ENCODE measurements at places on chromosomes 5 and 9.

GRCh38 chr5:142356716-142357468 lies 32.1 kb upstream of the SPRY4 start:
- DNase-seq: peak; percentile 84

GRCh38 chr5:135129307-135129706 lies 95.3 kb upstream of the PITX1 start:
- no peak for DNase-seq

DNA sequence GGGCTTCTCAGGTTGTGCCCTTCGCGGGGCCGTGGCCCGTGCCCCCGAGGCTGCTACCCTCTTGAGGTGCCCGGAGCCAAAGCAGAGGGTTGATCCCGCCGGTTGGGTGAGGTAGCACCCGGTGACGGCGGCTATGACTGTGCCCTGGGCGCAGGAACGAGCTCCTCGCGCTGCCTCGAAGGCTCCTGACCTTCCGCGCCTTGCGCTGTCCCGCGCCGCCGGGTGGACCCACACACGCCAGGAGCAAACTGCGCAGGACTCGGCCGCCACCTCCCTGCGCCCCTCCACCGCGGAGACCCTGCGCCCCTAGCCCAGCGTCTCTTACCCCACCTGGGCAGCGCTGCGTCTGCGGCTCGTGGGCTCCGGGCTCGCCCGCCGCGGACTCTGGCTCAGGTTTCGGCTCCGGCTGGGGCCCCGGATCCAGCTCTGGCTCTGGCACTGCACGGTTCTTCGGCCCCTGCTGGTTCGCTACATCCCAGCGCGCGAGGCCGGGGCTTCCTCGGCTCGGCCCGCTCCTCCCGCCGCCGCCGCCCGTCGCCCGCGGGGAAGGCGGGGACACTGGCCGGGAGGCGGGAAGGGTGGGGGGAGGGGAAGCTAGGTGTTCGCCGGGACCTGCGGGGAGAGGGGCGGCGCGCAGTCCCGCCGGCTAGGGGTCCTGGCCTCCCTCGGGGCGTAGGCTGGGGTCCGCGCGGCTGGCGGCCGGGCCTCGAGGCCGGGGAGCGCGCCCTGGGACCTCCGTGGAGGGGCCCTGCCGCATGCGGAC lies 5.4 kb upstream of the PITX1 start:
- no peak for DNase-seq

GRCh38 chr9:82706786-82707185 lies 356.2 kb downstream of the RASEF start:
- no peak for DNase-seq

DNA sequence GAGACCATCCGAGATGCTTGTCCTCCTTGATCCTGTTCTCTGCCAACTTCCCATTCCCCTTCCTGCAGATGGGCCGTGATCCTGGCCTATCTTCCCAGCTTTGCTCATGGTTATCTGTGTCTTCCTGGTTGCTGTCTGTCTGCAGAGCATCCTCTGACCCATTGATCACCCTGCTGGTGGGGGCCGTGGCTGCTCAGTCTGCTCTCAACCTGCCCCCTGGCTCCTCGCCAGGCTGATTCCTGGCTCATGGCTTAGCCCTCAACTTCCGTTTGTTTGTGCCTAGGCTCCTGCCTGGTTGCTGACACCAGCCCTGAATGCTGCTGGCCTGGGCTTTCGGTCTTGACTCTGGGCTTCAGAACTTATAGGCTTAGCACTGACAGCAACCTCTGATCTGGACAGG lies 67.1 kb upstream of the SMIM15 start:
- DNase-seq: no peak

DNA sequence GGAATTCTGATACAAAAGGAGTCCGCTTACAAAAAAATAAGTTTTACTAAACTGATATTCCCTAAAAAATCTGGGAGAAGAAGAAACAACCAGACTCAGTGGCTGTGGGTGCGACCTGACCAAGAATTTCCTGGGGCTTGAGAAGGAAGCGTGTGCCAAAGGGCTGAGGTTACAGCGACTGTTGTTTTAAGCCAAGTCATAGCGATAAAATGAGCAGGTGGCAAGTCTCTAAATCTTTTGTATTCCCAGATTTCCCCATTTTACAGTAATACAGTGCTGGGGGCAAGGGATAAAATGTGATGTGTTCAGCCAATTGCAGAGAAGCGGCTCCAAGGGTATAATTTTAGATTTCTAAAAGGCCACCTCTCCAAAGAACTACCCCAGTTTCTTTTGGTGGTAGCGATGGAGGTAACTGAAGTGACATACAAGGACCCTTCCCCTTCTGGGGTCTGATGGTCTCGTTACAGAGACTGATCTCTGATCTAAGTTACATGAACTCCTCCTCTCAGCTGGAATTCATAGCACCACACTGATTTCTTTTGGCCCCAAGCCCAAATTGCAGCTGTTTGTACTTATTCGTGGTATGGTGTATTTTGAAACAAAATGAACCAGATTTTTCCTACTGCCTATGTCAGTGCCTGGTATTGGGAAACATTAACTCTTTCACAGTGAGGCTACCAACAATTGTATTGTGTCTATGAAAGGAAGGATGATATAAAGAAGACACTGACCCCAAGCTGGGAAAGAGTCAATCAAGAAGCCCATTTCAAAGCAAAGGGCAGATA lies 41.6 kb downstream of the LPAR1 start:
- no peak for DNase-seq

DNA sequence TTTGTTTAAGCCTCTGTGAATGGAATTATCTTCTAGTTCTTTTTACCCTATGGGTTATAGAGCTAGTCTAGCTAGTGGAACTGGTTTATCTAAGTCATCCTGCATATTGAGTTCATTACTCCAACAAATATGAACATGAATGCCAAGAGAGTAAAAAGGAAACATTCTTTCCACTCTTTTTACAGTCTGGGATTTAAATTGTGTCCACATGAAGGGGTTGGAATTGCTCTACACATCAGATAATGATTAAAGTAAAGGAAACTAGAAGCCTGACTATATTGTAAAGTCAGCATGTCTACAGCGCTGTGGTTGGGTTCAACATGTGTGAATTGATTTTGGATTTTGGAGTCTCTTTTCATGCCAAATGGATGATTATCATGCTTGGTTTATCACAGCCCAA lies 173.1 kb downstream of the CCDC171 start:
- DNase-seq: no peak

DNA sequence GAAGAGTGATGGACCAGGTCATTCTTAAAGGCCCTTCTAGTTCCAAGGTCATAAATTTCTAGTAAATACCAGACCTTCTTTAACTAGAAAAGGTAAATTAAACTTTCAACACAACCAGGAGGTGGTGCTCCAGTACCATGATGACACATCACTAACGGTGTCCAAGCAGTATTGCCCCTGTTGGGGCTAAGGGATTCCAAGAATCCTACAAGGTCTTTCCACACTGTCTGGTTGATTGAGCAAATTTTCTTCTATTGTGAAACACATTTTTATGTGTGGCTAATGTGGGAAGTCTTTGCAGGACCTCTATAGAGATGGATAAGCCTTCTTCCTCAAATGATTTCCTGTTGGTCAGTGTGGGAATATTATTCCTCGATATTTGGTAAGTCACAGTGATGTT lies 459.6 kb upstream of the PAPPA start:
- DNase-seq: no peak

DNA sequence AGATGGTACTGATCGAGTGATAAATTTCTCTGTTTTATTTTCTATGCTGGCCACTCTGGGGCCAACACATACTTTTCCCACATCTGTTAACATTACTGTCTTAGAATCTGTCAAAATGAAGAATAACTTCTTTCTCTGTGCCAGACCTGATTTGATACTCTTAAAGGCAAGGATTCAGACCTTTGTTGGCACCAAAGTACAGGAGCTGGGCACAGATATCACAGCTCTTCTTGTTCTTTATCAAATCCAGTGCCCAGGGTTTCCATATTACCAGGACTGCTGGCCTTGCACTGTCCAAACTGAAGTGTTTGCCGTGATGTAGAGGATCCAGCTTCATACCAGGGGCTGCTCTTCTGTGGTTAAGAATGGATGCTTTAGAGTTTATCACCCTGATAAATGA lies 20.9 kb downstream of the ZNF474 start:
- no peak for DNase-seq

- no peak for DNase-seq
These were observed 307.7 kb downstream of the ADGRV1 start for GRCh38 chr5:90866333-90866732.

DNA sequence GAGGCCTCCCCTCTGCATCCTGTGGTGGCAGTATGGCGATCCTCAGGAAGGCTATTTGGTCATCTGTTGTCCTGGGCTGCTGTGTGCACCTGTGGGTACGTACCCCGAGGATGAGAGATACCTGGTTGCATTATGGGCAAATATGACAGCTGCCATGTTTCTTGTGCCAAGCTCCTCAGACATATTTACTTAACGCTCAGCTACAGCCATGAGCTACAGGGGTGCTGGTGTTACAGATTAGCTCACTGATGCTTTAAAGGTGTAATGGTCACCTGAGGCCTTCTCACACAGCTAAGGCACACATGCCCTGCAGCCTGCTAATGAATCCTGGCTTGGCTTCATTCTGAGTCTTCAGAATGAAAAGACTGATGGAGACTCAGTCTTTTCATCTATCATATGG lies 12.0 kb downstream of the NDST1 start:
- no peak for DNase-seq

DNA sequence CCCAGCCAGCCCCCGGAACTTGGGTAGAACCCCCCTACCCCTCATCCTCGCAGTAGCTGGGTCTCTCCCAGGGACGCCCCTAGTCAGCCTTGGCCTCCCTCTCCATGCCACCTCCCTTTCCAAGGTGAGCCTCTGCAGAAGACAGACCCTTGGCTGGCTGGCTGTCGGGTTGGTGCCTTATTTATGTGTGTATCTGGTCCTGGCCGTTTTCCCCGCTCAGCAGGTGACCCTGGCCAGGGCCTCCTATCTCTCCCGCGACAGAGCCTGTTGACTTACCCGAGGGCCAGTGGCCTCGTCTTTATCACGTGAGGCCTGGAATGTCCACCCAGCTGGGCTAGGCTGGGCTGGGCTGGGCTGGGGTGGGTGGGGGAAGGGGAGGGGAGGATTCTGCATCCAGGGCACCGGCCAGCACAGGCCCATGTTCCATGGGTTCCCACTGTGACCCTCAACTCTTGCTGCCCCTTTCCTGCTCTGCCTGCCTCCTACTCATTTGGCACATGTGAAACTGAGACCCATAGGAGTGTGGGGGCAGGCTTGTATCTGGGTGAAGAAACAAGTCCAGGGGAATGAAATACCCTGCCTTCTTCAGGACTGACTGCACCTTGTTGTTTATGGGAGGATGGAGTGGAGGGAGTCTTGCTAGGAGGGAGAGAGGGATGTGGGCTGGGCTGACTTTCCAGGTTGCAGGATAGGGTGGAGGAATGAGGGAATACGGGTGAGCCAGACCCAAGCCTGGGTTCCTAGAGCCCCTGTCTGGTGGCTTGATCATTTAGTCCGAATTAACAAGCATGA lies 3.1 kb downstream of the CXXC5 start:
- no peak for DNase-seq

GRCh38 chr5:95827892-95828246 lies 5.3 kb upstream of the GLRX start:
- DNase-seq: no peak

DNA sequence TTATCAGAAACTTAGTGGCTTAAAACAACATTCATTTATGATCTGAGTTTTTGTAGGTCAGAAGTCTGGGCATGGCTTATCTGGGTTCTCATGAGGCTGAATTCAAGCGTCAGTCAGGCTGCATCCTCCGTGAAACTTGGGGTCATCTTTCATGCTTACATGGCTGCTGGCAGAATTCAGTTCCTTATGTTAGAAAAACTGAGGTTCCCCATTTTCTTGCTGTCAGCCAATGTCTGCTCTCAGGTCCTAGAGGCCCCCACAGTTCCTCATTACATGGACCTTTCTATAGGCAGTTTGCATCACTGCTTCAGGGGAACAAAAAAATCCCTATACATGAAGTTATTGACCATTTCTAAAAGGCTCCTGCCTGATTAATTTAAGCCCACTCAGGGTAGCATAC lies 83.8 kb upstream of the NMUR2 start:
- no peak for DNase-seq

DNA sequence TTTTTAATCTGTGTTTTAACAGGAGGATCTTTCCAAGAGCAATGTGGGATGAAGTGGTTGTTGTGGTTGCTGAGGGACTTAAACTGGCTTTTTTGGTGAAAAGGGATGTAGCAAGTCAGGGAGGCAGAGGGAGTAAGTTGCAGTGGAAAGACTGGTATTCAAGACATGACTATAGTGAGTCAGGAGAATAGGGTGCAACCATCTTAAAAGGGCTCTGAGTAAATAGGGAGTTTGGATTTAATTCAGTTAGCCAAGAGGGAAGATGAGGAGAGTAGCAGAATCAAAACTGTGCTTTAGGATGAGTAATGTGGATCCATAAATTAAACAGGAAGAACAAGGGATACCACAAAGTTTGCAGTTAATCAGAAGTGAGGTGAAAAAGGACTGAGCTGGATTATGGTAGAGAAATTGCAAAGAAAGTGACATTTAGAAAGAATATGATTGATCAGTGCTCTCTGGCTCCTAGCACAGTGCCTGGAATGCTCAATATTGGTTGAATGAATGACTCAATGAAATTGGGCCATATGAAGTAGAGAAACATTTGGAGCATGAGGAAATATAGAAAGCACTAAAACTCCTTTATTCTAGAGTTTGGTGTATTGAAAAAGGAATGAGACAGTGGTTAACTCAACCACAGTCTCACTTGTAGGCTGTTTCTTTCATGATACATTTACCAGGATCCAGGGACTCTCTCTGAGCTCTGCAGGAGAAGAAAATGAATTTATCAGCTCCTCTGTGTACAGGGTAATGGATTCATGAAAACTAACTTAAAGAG lies 5.1 kb downstream of the POLR3G start:
- no peak for DNase-seq

DNA sequence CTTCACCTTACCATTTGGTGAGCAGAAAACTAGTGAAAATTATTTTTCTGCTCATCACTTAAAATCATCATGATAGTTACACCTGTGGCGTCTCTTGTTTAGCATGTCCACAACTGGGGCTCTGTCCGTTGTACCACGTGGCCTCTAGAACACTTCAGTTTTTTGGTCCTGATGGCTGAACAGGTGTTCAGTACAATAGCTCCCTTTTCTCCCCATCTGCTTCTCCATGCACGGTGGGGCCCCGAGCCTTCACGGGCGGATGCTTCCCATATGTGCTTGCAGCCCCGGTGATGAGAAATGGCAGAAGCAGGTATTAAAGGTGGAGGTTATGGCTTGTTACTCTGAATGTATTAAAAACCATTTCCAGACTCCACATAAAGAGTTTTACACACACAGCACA lies 304.1 kb downstream of the CWC27 start:
- DNase-seq: no peak

- DNase-seq: no peak
These were observed 1072.6 kb upstream of the NUDT12 start for GRCh38 chr5:104635227-104635626.

- no peak for DNase-seq
These were observed 72.1 kb upstream of the DNAH5 start for GRCh38 chr5:14016549-14016948.

- no peak for DNase-seq
These were observed 51.1 kb downstream of the CDK5RAP2 start for GRCh38 chr9:120528829-120529228.

All from activated CD4-positive, alpha-beta T cell treated with anti-CD3 and anti-CD28 coated beads for 24 hours (primary cell).